ENCODE measurements at places on chromosomes 16 and 17.
A peak's percentile ranks its signal among the peaks of the same experiment; 100 is the strongest.

DNA sequence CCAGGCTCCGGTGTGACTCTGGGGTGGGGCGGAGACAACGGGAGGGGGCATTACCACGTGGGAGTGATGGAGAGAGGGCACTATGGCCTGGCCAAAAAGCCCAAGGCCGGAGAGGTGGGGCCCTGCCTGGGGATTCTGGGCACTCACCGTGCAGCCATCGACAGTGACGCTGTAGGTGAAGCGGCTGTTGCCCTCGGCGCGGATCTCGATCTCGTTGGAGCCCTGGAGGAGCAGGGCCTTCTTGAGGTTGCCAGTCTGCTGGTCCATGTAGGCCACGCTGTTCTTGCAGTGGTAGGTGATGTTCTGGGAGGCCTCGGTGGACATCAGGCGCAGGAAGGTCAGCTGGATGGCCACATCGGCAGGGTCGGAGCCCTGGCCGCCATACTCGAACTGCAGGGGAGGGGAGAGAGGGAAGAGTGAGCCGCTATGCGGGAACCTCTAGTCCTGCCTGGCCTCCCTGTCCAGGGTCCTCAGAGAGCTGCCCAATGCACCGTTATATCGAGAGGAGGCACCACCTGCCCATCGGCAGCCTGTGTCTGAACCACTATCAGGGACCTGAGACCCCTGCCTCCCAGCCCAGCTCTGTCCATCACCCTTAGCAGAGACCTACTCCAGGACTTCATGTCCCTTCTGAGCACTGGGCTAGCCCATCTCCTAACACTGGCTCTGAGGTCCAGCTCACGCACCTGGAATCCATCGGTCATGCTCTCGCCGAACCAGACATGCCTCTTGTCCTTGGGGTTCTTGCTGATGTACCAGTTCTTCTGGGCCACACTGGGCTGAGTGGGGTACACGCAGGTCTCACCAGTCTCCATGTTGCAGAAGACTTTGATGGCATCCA is 15.6 kb downstream of the COL1A1 start:
- H3K27ac ChIP-seq = no peak overlapping the region
- H3K27me3 ChIP-seq = no peaks in the 10 kb centered on the region
- no peak overlapping the region for H3K4me3 ChIP-seq
- no peak for DNase-seq
- H3K36me3 ChIP-seq = peaks cover 49% of the 10 kb centered on the region

DNA sequence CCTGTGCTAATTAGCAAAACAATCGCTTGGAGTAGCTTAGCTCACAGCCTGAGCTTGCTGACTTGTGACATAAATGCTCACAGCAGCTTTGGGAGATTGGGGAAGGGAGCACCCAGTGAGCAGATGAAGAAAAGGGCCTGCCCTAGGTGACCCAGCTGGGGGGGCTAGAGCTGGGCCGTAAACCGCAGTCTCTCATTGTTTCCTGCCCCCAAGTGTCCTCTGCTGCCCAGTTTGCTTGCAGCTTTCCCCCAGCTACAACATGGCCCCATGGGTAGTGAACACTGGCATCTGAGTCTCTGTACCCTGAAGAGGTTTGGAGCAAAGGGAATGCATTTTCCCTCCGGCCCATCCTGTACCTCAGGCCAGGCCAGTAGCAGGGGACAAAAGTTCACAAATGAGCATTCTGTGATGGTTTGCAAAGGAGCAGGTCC is 349.4 kb downstream of the SLC39A11 start:
- no peak overlapping the region for H3K4me3 ChIP-seq
- no peaks in the 10 kb centered on the region for H3K36me3 ChIP-seq
- no peaks in the 10 kb centered on the region for H3K4me1 ChIP-seq

GRCh38 chr17:3894188-3894587 is 1.3 kb upstream of the CAMKK1 start:
- H3K36me3 ChIP-seq = no peaks in the 10 kb centered on the region
- no peak for DNase-seq
- H3K4me3 ChIP-seq = peak overlapping the region; percentile 2
- peaks cover 56% of the 10 kb centered on the region for H3K4me1 ChIP-seq

- H3K27me3 ChIP-seq = no peaks in the 10 kb centered on the region
- no peak for DNase-seq
- H3K36me3 ChIP-seq = peaks cover 29% of the 10 kb centered on the region
- H3K27ac ChIP-seq = no peak overlapping the region
- H3K4me1 ChIP-seq = no peaks in the 10 kb centered on the region
Observed at GRCh38 chr16:67746846-67747245, 27.7 kb upstream of the GFOD2 start.

GRCh38 chr16:71259086-71259485 is 28.6 kb upstream of the HYDIN start:
- peaks cover 8% of the 10 kb centered on the region for H3K4me1 ChIP-seq
- H3K27ac ChIP-seq = no peak overlapping the region
- H3K27me3 ChIP-seq = no peaks in the 10 kb centered on the region
- H3K4me3 ChIP-seq = no peak overlapping the region
- no peak for DNase-seq

GRCh38 chr17:67107171-67107570 is 62.8 kb downstream of the CACNG1 start:
- no peak overlapping the region for H3K27ac ChIP-seq
- no peak for DNase-seq
- H3K4me3 ChIP-seq = no peak overlapping the region
- peaks cover 64% of the 10 kb centered on the region for H3K36me3 ChIP-seq

DNA sequence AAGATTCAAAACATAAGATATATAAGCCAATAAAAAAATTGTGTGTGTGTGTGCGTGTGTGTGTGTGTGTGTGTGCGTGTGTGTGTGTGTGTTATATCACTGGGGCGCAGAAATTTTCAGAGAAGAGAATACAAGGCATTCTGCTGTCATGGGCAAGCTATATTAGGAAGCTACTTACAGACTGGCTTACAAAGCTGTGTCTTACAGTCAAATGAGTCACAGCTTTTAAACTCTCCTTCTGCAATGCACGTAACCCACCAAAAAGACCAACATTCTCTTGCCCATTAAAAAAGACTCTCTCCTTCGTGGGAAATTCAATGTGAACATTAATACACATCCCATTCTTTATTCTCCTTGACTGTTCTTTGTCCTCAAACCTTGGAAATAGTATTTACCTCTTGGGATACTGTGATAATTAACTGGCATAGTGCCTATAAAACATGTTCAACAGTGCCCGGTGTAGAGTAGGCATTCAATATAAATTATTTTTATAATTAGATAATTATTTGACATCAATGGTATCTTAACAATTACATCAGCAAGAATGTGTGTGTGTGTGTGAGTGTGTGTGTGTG is 860.4 kb upstream of the SOX9 start:
- no peak overlapping the region for H3K4me3 ChIP-seq
- H3K27ac ChIP-seq = no peak overlapping the region
- H3K4me1 ChIP-seq = no peaks in the 10 kb centered on the region
- DNase-seq = no peak

GRCh38 chr17:74426551-74427047 is 5.3 kb upstream of the GPRC5C start:
- H3K27me3 ChIP-seq = peaks cover 20% of the 10 kb centered on the region
- DNase-seq = no peak
- H3K4me3 ChIP-seq = no peak overlapping the region
- H3K36me3 ChIP-seq = no peaks in the 10 kb centered on the region
- H3K4me1 ChIP-seq = peaks cover 28% of the 10 kb centered on the region
- peak overlapping the region; percentile 65 for H3K27ac ChIP-seq
